ENCODE measurements at places on chromosomes 2 and 18. TPM values are rescaled to one million over a fixed set of nuclear protein-coding genes. Genes with fewer than 3 reads are reported as not detected.
A peak's percentile ranks its signal among the peaks of the same experiment; 100 is the strongest.

DNA sequence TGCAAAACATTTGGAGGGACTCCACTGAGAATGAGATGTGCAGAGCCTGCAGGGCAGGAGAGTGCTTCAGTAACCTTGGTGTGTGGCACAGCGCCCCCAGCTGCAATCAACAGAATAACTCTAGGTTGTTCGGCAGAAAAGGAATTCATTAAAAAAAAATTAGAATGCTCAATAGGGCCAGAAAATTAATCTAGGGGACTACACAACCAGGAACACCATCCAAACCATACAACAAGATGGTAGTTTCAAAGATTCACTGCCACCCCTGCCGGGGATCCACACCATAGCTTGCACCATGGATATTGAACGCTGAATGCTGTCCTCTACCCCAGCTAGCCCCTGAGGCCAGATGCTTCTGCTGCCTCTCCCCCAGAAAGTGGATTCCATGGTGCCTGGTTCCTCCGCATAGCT lies 50.1 kb downstream of the THUMPD2 start:
- DNase-seq = peak; percentile 65

GRCh38 chr2:117656546-117656945 lies 157.9 kb upstream of the DDX18 start:
- DNase-seq = no peak

DNA sequence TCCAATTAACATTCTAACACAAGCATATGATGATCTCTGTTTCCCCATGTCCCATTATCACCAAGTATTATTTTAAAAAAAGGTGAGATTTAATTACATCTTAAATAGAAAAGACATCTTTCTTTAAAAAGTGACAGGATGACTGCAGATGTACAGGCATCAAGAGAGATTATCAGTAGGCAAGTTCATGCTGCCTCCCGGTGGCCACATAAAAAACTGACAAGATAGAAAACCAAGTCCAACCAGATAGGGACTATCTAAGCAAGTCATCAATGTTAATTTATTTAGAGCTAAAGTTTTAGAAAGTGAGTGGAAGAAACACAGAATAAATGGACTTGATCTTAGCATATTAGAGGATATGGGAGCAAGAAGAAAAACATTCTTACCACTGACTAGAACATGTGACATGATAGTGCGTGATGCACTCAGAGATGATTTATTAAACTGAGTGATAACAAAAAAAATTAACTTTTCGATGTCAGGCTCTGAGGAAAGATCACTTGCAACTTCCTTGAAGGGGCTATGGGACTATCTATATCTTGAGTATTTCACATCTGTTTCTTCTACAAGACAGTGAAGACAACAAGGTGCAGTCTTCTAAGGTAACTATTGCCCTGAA lies 5.4 kb upstream of the TDRD15 start:
- peak; percentile 37 for DNase-seq

- no peak for DNase-seq
These were observed 273.1 kb upstream of the UBE2E3 start for GRCh38 chr2:180707175-180707883.

DNA sequence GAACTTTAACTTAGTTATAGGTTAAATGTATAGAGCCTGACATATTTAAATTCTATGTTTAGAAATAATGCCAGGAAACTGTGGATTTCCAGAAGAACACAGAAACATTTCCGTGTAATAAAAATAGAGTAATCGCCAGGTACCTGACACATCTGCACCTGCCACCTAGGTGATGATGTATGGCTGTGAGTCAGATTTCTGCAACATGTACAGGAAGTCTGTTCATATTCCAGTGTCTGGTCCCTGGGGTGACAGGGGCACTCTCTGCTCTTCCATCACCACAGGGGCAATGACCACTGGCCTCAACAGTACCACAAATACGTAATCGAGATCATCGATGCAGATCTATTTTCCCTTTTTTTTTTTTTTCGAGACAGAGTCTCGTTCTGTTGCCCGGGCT lies 101.1 kb upstream of the LPIN2 start:
- DNase-seq = no peak

GRCh38 chr2:1660656-1661640 lies 83.4 kb downstream of the PXDN start:
- DNase-seq = no peak

DNA sequence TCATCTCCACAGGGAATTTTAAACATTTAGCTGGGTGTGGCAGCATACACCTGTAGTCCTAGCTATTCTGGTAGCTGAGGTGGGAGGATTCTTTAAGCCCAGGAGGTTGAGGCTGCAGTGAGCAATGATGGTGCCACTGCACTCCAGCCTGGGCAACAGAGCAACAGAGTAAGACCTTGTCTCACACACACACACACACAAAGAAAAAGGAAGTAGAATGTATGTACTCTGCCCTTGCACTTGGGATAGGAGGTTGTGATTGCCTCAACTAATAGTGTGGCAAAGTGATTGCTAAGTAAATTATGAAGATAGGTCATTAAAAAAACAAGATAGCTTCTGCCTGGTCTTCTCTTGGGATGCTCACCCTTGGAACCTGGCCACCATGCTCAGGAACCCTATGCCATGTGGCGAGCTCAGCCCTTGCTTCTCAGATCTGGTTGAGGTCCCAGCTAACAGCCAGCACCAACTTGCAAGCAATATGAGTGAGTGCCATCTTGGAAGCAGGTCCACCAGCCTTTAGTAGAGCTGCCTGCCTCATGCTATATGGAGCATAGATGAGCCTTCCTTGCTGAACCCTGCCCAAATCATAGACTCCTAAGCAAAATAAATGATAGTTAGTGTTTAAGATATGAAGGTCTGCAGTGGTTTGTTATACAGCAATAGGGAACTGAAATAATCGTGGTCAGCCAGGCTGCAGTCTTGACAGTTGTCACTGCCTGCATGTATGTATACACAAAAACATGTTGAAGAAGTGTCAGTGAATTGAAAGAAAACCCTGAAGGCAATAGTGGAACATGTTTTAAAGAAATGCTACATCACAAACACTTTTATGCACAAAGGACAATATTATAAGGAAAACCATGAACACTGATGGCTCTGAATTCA lies 30.1 kb upstream of the PNO1 start:
- DNase-seq = no peak

GRCh38 chr2:139078376-139078775 lies 298.2 kb upstream of the NXPH2 start:
- no peak for DNase-seq

DNA sequence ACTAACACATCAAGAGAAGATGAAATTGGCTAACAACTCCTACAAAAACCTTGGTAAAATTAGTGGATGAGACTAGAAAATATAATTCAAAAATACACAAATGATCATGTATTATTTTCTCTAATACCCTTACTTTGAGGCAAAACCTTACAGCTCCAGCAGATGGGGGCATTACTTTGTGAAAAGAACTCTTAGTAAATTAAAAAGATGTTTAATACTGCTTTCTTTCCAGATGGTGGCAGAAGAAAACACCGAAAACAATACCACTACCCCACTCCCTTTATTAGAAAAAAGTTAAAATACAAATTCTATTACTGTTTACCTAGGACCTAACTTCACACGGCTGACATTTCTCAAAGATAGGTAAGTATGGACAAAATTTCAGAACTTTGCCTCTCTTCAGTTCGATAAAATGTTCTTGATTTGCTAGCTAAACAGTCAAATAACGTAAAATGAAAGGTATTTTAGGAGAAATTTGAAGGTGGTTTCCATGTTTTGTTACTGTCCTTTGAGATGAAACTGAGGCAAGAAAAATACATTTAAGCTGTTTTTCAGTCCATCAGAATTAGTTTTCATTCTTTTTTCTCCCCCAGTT lies 30.6 kb downstream of the ORC4 start:
- DNase-seq = peak; percentile 63

GRCh38 chr2:57701391-57701791 lies 345.2 kb upstream of the VRK2 start:
- peak; percentile 83 for DNase-seq

DNA sequence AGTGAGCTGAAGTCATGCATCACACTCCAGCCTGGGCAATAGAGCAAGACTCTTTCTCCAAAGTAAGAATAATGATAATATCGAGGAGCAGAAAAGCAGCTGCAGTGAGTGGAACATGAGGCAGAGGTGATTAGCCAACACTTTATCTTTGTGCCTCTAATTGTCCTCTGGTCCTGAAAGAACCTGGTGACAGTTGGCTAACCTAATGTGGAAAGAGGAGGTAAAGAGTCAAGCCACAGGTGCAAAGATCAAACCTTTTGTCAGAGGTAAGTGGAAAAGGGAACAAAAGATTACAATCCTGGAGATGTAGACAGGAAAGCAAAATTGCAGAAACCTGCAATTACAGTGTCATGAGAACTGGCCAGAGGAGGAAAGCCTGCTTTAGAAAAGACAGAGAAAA lies 53.5 kb upstream of the LCLAT1 start:
- DNase-seq = no peak

GRCh38 chr2:60098996-60099395 lies 454.5 kb downstream of the BCL11A start:
- DNase-seq = no peak

GRCh38 chr18:48193521-48194492 lies 215.4 kb downstream of the ZBTB7C start:
- no peak for DNase-seq

- DNase-seq = no peak
These were observed 306.9 kb downstream of the ZNF516 start for GRCh38 chr18:76188097-76188496.

GRCh38 chr18:58605027-58606020 lies 23.6 kb downstream of the ALPK2 start:
- no peak for DNase-seq

Gene ANKMY1
- total RNA-seq = 21.8 TPM

Gene DOK6
- 17.0 TPM for total RNA-seq

Gene ANKRD29
- total RNA-seq = 2.6 TPM

Gene RALB
- total RNA-seq = 47.0 TPM

Gene ACTR1B
- total RNA-seq = 36.3 TPM

Gene ERBB4
- 37.5 TPM for total RNA-seq

Gene ANO7
- 0.45 TPM for total RNA-seq

Gene SLC5A7
- total RNA-seq = not detected

Gene PPIL3
- 37.2 TPM for total RNA-seq

Gene COL4A4
- total RNA-seq = not detected

Gene PLGLB1
- total RNA-seq = 3.3 TPM

Gene MTCL1
- 8.9 TPM for total RNA-seq

Gene NFATC1
- total RNA-seq = 10.4 TPM

Gene MAPK4
- 0.62 TPM for total RNA-seq
